ENCODE measurements at places on chromosomes 3 and 15.

DNA sequence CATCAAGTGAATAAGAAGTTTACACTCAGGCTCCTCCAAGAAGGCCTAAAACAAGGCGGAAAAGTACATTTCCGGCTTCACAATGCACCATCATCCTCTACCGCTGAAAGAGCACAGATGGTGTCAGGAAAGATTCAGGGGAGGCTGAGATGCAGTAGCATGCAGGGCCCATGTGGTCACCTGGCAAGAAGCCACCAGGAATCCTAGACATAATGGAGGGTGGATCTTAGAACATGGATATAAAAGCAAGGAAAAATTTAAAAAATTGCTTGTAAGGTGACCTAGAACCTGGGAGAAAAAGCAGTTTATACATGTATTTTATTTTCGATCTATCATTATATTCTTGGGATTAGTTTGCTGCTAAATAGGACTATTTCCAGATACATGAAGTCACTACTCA is 21.9 kb upstream of the OTOL1 start:
- H3K4me3 ChIP-seq: no peak overlapping the region
- no peaks in the 10 kb centered on the region for H3K36me3 ChIP-seq
- H3K27me3 ChIP-seq: no peaks in the 10 kb centered on the region
- no peak for DNase-seq
- H3K4me1 ChIP-seq: no peaks in the 10 kb centered on the region

GRCh38 chr15:74525945-74526344 is 15.1 kb upstream of the ARID3B start:
- no peak overlapping the region for H3K27ac ChIP-seq
- no peak overlapping the region for H3K4me3 ChIP-seq
- DNase-seq: no peak
- H3K27me3 ChIP-seq: no peaks in the 10 kb centered on the region

GRCh38 chr3:12430086-12430485 is 54.2 kb upstream of the TSEN2 start:
- H3K27ac ChIP-seq: no peak overlapping the region
- H3K36me3 ChIP-seq: no peaks in the 10 kb centered on the region
- peaks cover 7% of the 10 kb centered on the region for H3K4me1 ChIP-seq
- no peak for DNase-seq
- no peaks in the 10 kb centered on the region for H3K27me3 ChIP-seq
- H3K4me3 ChIP-seq: no peak overlapping the region

DNA sequence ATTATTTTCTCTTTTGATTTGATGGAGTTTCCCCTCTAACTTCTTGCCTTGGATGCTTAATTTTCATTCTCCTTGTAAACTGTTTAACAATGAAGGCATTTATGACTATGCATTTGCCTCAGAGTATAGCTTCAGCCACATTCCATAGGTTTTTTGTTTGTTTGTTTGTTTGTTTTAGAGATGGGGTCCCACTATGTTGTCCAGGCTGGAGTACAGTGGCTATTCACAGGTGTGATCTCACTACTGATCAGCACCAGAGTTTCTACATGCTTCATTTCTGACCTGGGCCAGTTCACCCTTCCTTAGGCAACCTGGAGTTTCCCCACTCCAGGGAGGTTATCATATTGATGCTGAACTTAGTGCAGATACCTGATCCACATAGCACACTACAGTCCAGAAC is 4.1 kb downstream of the SECISBP2L start:
- H3K4me1 ChIP-seq: peaks cover 56% of the 10 kb centered on the region
- no peaks in the 10 kb centered on the region for H3K27me3 ChIP-seq
- no peak for DNase-seq
- H3K36me3 ChIP-seq: peaks cover 6% of the 10 kb centered on the region

DNA sequence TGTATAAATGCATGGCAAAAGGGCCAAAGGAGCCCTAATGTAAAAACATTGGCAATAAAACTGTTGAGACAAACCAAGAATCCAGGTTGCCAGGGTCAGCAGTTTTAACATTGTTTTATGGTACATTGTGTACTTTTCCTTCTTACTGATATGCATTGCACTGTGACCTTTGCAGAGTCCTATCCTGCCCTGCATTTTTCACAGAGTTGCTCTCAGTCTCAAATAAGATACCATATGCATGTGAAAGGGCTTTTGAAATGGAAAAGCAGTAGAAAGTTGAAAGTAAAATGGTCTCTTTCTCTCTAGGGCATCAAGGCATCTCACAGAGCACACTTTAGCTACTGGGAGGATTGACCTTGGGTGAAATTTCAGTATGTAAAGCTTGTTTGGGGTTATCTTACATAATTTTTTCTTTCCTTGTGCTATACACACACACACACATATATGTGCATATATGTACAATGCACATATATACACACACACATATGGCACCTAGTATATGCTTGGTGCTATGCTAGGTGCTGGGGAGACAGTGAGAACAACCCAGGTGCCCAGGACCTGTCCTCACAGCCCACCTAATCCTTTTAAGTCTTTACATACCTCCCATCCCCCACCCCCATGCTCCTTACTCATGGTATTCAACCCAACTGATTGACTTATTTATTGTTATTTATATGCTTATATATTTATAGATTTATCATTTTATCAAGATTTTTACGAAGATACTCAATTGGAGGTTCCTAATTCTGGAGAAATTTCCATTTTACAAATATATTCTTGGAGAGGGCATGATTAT is 1.2 kb upstream of the PPP2R3A start:
- DNase-seq: no peak
- H3K4me3 ChIP-seq: no peak overlapping the region
- H3K27me3 ChIP-seq: no peaks in the 10 kb centered on the region
- H3K27ac ChIP-seq: no peak overlapping the region

DNA sequence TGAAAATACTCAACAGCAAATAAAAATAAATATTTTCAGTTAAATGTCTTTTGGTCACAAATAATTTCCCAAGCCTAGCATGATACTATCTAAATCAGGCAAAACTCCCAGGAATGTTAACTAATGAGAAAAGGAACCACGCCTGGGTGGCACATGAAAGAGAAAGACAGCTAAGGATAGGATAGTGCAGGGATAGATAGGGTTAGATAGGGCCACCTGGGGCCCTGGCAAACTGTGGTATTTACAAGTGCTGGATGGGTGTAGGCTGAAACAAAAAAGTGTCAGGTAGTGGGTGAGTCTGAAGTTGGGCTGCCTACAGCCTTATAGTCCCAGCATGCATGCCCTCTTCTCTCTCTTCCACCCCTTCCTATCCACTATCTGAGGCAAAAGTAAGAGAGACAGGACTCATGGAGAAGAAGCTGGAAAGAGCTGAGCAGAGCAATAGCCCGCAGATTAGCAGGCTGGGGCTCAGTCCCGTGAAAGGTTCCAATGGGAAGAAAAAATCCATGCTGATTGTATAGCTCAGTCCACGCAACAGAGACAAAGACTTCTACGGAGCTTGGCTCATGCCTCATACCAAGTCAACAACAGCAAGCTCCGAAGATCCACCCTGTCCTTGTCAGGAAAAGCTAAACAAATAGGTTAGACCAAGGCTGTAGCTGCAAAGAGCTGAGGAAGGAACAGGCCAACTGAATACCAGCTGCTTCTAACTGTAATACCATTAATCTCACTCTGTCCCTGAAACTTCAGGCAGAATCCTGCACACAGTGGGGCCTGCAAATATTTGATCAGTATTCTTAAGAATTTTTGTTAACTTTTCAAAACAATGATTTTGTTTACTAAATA is 342.1 kb upstream of the ATP11B start:
- no peaks in the 10 kb centered on the region for H3K36me3 ChIP-seq
- no peaks in the 10 kb centered on the region for H3K4me1 ChIP-seq
- no peaks in the 10 kb centered on the region for H3K27me3 ChIP-seq
- DNase-seq: no peak
- H3K4me3 ChIP-seq: no peak overlapping the region

- H3K27me3 ChIP-seq: no peaks in the 10 kb centered on the region
- H3K27ac ChIP-seq: no peak overlapping the region
- H3K4me1 ChIP-seq: no peaks in the 10 kb centered on the region
- DNase-seq: no peak
- no peaks in the 10 kb centered on the region for H3K36me3 ChIP-seq
- H3K4me3 ChIP-seq: no peak overlapping the region
These were observed 450.5 kb upstream of the AZI2 start for GRCh38 chr3:28799084-28799483.

DNA sequence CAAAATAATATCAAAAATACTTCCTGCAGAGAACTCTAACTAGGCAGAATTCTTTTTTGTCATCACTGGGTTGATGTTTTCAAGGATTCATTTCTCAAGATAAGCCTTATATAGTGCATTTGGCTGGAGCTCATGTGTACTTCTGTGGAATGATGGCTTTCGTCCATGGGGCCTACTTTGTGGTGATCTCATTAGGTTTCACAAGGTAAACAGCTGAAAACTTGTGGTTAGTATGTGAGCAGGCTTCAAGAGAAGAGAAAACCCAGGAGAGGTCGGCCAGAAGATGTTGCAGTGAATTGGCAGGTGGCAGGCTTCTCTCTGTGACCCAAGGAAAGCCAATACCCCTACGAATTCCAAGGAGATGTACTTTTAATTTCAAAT is 121.4 kb upstream of the PHLDB2 start:
- H3K36me3 ChIP-seq: no peaks in the 10 kb centered on the region
- H3K27ac ChIP-seq: no peak overlapping the region
- no peak overlapping the region for H3K4me3 ChIP-seq
- H3K4me1 ChIP-seq: no peaks in the 10 kb centered on the region
- H3K27me3 ChIP-seq: no peaks in the 10 kb centered on the region
- no peak for DNase-seq

DNA sequence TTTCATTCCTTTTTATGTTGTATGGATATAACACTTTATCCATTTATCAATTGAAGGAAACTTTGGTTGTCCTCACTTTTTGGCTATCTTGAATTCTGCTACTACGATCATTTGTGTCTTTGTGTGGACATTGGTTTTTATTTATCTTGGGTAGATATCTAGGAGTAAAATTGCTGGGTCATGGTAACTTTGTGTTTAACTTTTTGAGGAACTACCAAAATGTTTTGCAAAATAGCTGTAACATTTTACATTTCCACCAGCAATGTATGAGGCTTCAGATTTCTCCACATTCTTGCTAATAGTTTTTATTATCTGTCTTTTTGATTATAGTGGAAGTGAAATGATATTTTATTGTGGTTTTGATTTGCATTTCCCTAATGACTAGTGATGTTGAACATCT is 55.6 kb downstream of the TLNRD1 start:
- no peak overlapping the region for H3K4me3 ChIP-seq
- no peak for DNase-seq
- no peaks in the 10 kb centered on the region for H3K36me3 ChIP-seq
- no peaks in the 10 kb centered on the region for H3K27me3 ChIP-seq
- no peak overlapping the region for H3K27ac ChIP-seq

DNA sequence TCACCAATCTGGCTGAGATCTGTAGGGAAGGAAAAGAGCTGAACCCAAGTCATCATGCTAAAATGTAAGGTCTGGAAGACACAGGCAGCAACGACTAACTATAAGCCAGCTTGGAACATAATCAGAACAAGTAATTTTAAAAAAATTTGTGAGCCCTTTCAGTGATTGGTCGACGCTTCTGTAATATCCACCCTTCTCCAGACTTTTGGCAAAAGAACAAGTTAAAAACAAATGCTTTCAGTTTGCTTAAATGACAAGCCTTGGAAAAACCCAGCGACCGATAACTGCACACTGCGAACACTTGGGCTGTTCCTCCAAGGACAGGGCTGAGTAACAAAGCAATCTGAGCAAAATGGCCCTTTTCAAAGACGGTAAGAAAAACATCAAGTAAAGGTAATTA is 49.6 kb downstream of the PCSK6 start:
- no peaks in the 10 kb centered on the region for H3K36me3 ChIP-seq
- no peaks in the 10 kb centered on the region for H3K4me1 ChIP-seq
- H3K4me3 ChIP-seq: no peak overlapping the region
- DNase-seq: no peak

GRCh38 chr3:140292170-140292569 is 357.2 kb downstream of the CLSTN2 start:
- no peak overlapping the region for H3K27ac ChIP-seq
- no peaks in the 10 kb centered on the region for H3K4me1 ChIP-seq
- H3K4me3 ChIP-seq: no peak overlapping the region
- no peak for DNase-seq
- H3K36me3 ChIP-seq: no peaks in the 10 kb centered on the region
- no peaks in the 10 kb centered on the region for H3K27me3 ChIP-seq

GRCh38 chr3:107430996-107431245 is 53.7 kb downstream of the CCDC54 start:
- no peaks in the 10 kb centered on the region for H3K36me3 ChIP-seq
- peaks cover 6% of the 10 kb centered on the region for H3K4me1 ChIP-seq

GRCh38 chr3:60651799-60652198 is 599.5 kb downstream of the FHIT start:
- H3K4me1 ChIP-seq: no peaks in the 10 kb centered on the region
- H3K36me3 ChIP-seq: no peaks in the 10 kb centered on the region
- DNase-seq: no peak
- H3K27ac ChIP-seq: no peak overlapping the region

- peak; percentile 85 for DNase-seq
- H3K27me3 ChIP-seq: no peaks in the 10 kb centered on the region
- peak overlapping the region; percentile 69 for H3K4me3 ChIP-seq
- peaks cover 37% of the 10 kb centered on the region for H3K36me3 ChIP-seq
- H3K27ac ChIP-seq: peak overlapping the region; percentile 98
These were observed 33.5 kb downstream of the ZBTB38 start for GRCh38 chr3:141401573-141402475.

DNA sequence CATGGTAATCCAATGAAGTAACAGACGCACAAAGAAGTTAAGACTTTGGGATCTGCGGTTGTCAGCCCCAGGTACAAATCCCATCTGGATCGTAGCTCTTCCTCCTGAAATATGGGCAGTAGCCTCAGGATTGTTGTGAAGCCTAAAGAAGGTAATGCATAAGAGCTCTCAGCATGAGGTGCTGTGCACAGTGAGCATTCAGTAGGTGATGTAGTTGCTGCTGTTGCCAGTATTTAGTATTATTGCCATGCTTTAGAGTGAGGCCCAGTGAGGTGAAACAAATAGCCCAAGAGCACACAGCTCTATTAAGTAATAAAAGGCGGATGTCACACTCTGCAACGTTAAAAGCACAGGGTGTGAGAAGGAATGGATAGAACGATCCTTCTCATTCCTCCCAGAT is 225.7 kb downstream of the GABRG3 start:
- no peak overlapping the region for H3K27ac ChIP-seq
- no peaks in the 10 kb centered on the region for H3K36me3 ChIP-seq
- no peaks in the 10 kb centered on the region for H3K27me3 ChIP-seq
- no peak overlapping the region for H3K4me3 ChIP-seq

DNA sequence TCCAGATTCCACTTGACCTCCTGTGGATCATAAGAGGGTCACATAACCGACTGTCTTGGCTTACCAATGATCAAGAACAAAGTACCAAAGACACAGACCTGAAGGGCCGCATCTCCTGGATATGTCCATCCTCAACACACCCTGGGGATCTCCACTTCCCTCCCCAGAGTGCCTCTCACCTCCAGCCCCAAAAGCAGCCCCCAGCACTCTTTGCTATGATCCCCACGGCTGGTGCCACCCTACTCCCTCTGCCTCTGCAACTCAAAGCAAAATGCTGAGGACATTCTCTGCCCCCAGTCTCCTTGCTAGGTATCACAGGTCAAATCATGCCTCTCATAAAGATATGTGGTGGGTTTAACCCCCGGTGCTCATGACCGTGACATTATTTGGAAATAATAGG is 32.7 kb downstream of the SLCO2A1 start:
- H3K4me1 ChIP-seq: peaks cover 5% of the 10 kb centered on the region
- H3K36me3 ChIP-seq: no peaks in the 10 kb centered on the region
- no peak for DNase-seq
- no peak overlapping the region for H3K27ac ChIP-seq
- H3K4me3 ChIP-seq: no peak overlapping the region

- H3K27ac ChIP-seq: no peak overlapping the region
- no peaks in the 10 kb centered on the region for H3K36me3 ChIP-seq
- H3K4me1 ChIP-seq: no peaks in the 10 kb centered on the region
These were observed 255.8 kb upstream of the CDIN1 start for GRCh38 chr15:36323615-36324014.

All from upper lobe of right lung (tissue), 1 donor.